Suppressor macrophage (primary cell): ENCODE measurements at places on chromosomes 2 and 18.
A peak's percentile ranks its signal among the peaks of the same experiment; 100 is the strongest.

GRCh38 chr2:2152451-2152850, 178.6 kb downstream of the MYT1L start:
- DNase-seq = no peak

GRCh38 chr18:55326134-55326533, 261.9 kb downstream of the TCF4 start:
- DNase-seq = no peak

GRCh38 chr2:85283641-85284040, 44.1 kb downstream of the TGOLN2 start:
- DNase-seq = no peak

DNA sequence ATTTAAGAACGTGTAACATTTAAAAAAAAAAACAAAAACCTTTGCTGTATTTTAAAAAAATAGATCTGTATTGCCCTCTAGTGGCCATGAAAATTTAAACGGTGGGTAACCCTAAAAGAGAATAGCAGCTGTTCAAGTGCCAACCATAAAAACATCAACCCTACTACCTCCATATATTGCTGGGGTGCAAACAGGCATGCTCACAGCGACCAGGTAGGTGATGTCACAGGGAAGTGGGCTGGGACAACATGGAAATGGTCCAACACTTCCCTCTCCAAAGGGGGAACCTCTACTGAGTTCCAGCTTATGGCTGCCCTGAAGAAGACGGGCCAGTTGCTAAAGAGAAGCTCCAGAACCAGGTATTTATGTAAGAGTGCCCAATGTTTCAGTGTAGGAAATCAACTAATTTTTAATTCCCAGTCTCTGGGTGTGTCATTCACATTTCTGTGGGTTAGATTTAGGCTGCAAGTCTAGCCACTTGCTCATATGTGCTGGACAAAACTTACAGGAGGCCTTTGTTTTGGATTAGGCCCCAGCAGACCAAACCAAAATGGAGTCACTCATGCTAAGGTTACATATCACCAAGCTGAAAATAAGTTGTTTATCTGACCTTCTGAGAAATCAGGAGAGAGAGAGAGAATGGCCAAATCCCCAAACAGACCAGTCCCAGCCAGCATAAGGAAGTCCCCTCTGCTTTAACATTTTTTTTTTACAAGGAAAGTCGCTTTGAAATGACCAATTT, 54.5 kb downstream of the SKA1 start:
- DNase-seq = no peak

GRCh38 chr18:61400716-61401115, 67.5 kb downstream of the CDH20 start:
- no peak for DNase-seq

- DNase-seq = no peak
Observed at GRCh38 chr18:43665105-43665788, 388.0 kb upstream of the SYT4 start.

DNA sequence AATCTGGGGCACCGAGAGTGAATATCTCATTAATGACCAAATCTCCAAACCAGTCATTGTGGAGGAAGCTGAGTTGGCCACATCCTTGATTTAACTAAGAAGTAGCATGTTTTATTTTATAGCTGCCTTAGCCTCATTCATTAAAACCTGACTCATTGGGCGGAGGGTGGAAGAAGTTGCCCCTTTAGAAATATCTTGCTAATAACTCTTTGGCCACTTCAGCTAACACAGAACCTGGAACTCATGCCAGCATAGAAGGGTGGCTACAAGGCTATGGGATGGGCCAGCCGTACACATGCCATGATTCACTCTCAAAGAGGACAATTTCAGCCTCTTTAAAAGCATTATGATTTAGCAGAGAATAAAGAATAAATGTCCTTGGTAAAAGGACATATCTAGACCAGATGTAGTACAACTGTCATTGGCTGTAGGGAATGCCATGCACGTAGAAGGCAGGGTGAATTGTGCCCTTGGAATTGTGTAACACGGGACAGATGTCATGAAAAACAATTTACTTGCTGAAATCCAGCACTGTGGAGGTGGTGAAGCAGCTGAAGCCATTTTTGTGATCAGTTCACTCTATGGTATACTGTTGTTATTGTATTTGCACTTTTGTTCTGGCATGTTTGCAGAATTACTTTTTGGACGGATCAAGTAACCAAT, 330.0 kb downstream of the PLCL1 start:
- no peak for DNase-seq

DNA sequence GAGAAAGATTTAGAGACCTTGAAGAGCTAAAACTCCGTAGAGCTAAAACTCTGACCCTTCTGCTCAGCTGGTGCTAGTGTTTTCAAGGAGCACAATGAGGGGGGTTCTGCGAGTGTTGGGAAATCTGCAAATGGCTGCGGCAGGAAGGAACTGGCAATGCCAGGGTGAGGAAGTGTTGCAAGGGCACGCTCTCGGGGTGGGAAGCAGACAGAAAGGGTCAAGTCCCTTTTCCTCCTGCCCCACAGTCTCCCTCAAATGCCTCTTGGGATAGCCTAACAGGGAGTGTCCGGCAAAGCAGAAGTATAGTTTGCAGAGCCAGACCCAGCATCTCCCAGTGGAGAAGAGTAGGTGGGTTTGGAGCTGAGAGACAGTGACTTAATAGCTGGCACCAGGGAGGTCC, 60.5 kb downstream of the NCAPH start:
- DNase-seq = peak; percentile 85

GRCh38 chr18:40215979-40216378, 1739.1 kb upstream of the PIK3C3 start:
- no peak for DNase-seq

DNA sequence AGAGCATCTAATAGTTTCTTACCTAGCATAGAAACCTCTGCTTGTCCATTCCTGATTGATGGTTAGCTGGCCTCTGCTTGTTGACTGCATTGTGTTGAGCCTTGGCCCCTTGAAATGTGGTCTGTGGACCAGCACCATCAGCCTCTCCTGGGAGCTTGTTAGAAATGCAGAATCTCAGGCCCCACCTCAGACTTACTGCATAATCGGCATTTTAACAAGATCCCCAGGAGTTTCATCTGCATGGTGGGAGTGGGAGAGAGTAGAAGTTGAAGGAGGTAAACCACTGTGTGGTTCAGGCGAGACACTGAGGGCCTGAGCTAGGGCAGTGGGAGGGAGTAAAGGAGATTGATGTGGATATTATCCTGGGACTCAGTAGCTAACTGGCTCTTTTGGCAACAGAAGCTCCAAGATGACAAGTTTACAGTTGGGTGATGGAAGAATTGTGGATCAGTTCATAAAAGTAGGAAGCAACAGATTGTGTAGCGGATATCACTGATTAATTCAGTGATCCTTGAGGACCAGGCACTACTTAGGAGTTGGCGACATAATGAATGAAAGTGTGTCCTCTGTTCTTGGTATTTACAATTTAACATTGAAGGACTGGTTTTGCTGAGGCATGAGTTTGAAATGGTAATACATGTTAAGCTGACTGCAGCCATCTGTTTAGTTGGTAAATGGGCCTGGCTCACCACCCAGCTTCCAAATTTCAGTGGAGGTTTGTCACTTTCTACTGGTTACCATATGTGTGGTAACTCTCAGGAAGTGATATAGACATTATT, 20.9 kb downstream of the PHLPP1 start:
- DNase-seq = no peak

- DNase-seq = no peak
Observed at GRCh38 chr2:18243816-18244215, 316.6 kb downstream of the RDH14 start.

GRCh38 chr2:122643725-122644329, 888.4 kb downstream of the TSN start:
- no peak for DNase-seq

DNA sequence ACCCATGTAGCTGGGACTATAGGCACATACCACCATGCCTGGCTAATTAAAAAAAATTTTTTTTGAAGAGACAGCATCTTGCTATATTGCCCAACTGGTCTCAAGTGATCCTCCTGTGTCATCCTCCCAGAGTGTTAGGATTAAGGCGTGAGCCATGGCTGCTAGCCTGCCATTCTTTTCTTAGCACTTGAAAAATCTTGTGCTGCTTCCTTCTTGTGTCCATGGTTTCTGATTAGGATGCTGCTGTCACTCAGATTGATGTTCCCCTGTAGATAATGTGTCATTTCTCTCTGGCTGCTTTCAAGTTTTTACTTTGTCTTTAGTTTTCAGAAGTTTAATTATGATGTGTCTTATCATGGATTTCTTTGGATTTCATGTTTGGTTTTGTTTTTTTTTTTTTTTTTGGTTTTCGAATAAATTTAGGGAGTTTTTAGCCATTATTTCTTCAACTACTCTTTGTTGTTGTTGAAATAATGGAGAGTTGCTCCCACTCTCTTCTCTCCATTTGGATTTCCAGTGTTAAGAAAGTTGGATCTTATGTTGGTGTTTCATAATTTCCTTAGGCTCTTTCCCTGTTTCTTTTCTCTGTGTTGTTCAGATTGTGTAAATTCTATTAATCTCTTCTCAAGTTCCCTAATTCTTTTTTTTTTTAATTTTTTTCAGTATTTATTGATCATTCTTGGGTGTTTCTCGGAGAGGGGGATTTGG, 2.5 kb downstream of the ATP9B start:
- peak; percentile 93 for DNase-seq

DNA sequence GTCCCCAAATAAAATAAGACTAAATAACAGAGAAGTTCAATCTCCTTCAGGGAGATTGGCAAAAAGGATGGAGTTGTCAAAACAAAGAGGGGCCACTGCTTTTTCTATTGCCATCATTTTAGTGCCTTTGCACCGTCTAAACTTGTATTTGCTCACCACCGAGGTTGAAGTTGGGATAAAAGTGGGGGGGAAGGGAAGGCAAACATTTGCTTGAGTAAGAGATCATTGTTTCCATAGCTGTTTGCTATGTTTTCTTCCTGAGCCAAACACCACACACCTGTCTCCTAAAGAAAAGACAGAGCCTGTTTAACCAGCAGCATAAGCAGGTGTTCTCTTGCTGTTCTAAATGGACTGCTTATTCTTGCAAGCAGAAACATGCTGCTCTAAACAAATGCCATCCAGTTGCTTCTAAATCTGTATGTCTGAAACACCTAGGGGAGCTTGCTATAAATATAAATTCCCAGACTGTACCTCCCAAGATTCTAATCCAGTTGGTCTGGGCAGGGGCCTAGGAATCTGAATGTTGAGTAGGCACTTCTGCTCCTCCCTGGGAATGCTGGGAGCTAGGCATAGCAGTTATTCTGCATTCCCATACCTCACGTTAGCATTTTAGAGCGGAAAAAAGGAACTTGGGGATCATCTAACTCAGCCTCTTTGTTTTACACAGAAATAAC, 179.4 kb upstream of the ARL4C start:
- no peak for DNase-seq

DNA sequence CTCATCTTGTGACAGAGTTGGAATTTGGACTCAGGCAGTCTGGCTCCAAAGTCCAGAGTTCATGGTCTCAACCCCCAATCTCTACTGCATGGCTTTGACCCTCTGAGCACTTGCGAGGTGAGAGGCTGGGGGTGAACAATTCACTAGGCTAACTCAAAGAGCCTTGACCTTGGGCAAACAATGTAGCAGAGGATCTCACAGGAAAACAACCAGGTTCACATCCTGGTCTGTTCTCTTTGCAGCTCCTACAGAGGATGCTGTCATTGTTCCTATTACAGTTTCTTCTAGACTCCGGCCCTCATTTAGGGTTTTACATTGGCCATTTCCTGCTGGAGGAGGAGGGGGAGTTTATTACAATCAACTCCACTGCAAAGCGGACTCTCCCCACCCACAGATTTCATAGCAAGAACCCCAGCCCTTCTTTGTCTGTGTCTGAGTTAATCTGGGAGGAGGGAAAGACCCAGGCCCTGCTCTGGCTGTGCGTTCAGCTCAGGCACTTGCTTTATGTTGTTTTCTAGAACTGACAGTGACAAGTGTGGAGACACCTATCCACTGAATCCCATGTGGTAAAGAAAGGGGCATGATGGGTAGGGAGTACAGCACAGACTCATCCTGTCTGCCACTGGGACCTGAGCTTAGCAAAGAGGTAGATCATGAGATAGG, 101.6 kb downstream of the LBH start:
- DNase-seq = no peak

DNA sequence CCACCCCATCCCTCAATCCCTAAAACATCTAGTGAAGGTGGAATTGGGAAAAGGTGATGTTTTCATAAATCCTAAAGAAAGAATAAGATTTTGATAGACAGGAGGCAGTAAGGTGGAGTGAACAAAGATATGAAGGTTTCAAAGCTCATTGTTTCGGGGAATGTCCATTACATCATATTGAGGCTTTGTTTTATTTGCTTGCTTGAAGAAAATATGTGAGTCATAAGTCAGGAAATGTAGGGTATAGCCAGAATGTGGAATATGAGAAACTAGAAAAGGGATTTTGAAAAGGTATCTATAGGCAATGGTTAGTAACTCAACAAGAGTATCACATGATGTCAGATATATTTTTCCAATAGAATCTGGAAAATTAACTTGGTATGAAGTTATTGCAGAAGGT, 1178.5 kb upstream of the ACVR2A start:
- no peak for DNase-seq

- peak; percentile 32 for DNase-seq
Observed at GRCh38 chr2:46537624-46538295, 58.4 kb downstream of the TMEM247 start.

- DNase-seq = peak; percentile 62
Observed at GRCh38 chr2:86068136-86068588, 37.5 kb downstream of the POLR1A start.

- DNase-seq = peak; percentile 17
Observed at GRCh38 chr2:27496357-27497287, at the start of gene GCKR. Gene GCKR (plus strand): TSS chr2:27496839. CDS start chr2:27496905, 66 bp downstream.

DNA sequence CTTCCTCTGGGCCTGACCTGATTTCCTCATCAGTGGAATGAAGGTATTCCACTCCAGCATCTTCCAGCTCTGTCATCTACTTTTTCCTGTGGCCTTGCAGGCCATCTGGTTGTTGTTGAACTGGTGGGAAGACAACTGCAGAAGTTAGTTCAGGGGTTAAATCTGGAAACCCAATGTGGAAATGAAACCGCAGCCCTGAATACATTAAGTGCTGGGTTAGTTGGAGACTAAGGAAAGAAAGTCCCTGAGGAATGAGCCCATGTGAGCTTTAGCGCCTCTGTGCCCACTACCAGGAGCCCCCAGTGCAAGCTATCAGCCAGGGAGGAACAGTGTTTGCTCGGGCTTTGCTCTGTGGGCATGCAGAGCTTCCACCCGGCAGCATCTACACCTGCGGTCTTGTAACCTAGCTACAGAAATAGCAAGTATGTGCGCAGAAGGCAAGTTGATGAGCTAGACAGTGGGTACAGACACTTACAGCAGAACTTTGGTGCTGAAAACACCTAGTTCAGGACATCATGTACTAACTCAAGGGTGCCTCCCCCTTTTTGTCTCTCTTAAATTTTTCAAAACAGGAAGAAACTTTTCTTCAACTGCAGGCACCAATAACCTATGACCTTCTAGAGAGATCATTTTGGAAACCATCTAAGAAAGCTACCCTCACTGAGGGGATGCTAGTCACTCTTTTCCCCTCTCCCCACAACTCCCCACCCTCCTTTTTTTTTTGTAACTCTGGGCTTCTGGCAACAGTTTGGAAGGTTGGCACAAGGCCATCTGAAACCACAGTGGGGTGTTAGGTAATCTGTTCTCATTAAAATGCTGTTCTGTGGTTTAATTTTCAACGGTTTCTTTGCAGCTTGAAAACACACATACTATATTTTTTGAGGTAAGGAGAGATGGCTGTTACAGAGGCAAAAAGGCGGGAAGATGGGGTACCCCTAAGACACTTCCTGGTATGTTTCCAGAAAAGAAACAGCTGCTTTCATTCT, 18.3 kb upstream of the CXCR4 start:
- DNase-seq = peak; percentile 70
